ENCODE measurements at places on chromosomes 6 and 20.

DNA sequence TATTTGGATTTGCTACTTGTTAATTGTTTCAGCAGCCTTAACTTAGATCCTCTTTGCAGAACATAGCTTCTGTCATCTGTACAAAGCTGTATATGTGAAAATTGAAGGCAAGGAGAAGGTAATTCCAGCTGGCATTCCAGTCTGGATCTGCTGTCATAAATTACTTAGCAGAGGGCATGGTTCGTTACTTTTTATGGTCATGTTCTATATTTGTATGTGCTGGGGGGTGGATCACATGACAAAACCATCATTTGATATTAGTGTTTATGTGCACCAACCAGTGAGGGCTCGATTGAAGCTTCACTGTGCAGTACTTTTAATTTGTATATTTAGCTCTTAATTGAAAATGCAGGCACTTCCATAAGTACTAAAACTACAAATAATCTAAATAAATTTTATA is 80.2 kb downstream of the CAP2 start:
- peak; percentile 15 for DNase-seq

DNA sequence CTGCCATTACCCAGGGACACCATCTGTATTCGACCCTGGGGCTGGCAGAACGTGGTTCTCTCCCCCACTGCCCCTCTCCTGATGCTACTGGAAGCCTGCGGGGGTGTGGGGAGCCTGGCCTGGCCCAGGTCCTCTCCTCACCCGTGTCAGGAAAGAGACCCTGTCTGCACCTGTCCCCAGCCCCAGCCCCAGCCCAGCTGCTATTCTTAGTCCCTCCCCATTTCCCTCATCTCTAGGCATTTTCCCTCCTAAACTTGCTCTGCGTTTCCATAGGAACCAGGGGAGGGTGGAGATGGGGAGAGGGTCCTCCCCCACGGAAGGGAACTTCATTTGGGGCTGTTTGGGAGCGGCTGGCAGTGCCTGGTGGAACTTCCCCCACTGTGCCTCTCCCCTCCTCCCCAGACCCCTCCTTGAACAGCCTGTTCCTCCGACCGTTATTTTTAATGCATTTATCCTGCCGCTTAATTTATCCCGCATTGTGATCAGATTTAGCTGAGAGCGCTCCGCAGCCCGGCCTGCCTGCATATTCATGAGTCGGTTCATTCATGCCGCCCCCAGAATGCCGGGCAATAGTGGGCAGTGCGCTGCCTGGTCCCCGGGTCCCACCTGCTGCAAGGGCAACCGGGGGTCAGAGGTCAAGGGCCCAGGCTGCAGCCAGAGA is 31.8 kb upstream of the DLGAP4 start:
- no peak for DNase-seq

GRCh38 chr20:20641783-20642182 is 70.7 kb downstream of the RALGAPA2 start:
- no peak for DNase-seq

- peak; percentile 92 for DNase-seq
These were observed at the start of gene PRPF6 for GRCh38 chr20:63980806-63981728. Gene PRPF6, plus strand, starts transcription at chr20:63981132. Its CDS starts 114 bp downstream, at chr20:63981246.

DNA sequence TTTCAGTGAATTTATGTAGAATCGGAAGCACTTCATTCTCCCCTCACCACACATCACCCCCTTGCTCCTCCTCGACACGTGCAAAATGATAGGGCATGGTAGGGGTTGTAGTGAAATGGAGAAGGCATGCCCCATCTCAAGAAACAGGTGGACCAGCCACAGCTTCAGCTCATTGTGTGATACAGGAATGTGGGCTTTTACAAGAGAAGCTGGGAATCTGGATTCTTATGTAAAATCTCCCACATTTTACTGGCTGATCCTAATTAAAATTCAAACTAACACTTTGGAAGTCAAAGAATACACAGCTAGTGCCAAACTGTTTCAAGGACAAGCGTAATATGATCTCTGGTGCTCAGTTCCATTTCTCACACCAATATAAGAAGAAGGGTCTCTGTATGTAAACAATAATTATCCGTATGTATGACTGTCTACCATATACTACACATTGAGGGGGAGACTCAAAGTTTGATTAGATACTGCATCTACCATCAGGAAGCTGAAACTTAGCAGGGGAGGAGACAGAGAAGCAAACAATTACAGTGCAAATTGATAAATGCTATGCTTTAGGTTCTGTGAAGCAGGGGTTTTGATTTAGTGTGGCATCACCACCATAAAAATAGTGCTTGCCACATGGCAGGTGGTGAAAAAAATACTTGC is 24.3 kb upstream of the KIAA0408 start:
- no peak for DNase-seq

DNA sequence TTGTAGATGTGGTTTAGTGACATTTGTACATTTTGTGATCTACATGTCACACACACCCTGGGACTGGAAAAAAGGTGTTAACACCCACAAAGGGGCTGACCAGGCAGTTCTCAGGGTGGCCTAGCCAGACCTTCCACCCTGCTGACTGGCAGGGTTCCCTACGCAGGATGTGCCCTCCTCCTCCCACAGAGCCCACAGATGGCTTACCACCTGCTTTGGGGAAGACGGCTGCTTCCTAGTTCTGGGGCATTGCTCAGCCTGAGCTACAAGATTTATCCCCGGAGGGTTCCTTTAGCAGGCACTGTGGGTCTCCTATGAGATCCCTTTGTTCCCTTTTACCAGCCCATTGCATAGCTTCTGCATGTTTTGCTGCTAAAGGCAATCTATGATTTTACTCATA is 35.1 kb downstream of the SNAP25 start:
- DNase-seq: no peak

DNA sequence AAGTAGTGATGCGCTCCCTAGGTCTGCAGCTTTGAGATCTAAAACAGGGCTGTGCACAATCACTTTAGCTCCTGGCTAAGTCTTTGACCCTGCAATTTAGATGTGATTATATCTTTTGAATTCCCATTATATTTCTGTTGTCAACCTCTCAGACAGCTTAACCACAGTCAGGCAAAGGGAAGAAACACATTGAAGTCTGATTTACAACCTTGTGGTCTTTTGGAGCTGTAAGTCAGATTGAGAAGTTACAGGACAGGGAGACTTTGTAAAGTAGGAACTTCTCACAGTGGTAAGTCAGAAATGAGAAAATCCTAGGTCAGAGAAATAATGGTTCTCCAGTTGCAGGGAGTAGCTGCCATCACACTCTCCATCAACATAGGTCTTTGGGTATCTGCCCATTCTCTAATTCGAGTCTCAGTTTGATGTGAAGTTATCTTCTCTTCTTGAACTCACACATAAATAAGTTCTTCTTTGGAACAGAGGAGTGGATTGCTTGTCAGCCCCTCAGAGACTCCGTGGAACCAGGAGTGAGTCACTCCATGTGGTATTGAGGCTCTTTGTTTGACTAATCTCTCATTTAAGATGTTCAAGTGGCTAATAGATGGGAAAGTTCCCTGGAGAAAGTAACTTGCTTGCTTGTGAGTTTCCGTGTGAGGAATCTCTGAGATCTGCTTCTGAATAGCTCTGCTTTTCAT is 35.0 kb upstream of the SGK1 start:
- no peak for DNase-seq

DNA sequence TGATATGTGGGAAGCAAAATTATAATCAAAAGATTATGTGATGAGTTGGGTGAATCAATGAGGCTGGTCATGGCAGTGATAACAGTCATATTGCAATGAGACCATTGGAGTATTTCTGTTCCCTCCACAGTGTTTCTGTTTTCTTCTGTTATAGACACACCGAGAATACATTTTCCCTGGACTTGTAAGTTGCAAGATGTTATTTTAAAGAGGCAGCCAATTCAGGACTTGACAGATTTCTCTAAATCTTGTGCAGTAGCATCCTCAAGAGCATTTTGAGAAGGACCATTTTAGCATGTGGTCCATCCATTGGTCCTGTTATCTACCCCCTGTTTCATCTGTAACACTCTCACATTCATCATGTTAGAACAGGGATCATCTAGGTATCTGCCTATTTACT is 55.6 kb downstream of the NKAIN2 start:
- no peak for DNase-seq

- DNase-seq: no peak
These were observed 29.2 kb upstream of the SDCBP2 start for GRCh38 chr20:1357921-1358671.

GRCh38 chr20:60851826-60852704 is 400.0 kb upstream of the CDH4 start:
- DNase-seq: no peak

DNA sequence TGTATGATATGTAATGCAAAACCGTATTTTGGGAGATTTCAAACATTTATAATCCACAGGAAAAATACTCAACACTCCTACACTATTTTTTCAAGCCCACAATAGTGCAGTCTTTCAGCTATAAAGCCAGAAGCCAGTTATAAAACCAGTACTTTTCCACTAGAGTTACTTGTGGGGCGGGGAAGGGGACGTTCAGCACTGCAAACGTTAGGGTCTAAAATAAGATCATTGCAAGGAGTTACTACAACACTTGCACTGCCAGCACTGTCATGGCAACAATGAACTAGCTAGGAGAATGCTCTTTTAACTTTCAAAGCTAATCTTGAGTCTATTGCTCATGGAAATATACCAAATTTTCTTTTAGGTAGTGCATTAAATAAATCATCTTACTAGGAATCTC is 14.7 kb downstream of the SESN1 start:
- DNase-seq: no peak

DNA sequence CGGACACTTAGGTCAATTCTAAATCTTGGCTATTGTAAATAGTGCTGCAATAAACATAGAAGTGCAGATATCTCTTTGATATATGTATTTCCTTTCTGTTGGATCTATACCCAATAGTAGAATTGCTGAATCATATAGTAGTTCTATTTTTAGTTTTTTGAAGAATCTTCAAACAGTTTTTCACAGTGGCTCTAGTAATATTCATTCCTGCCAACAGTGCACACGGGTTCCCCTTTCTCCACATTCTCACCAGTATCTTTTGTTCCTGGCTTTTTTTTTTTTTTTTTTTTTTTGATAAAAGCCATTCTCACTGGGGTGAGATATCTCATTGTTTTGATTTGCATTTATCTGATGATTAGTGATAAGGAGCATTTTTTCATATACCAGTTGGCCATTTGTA is 1.8 kb upstream of the FBXL4 start:
- DNase-seq: no peak

DNA sequence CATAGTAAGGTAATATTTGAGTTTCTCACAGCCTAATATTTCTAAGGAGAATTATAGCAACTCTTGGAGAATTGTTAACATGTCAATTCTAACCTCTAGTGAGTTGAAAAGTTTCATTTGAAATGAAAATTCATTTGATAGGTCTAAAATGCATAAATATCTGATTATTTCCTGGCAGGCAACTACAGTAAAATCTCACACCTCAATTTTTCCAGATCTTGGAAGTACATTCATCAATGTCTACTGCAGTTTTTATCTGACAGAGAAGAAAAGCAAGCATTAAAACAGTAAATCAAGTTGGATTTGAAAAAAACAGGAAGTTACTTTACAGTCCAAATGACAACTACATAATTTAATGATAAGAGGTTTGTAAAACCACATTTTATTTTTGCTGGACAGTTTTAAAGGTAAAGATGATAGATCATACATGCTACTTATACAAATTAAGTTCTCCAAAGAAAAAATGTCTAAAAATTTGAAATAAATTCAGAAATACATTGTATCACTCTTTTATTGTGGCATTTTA is 631.3 kb downstream of the EYS start:
- no peak for DNase-seq

DNA sequence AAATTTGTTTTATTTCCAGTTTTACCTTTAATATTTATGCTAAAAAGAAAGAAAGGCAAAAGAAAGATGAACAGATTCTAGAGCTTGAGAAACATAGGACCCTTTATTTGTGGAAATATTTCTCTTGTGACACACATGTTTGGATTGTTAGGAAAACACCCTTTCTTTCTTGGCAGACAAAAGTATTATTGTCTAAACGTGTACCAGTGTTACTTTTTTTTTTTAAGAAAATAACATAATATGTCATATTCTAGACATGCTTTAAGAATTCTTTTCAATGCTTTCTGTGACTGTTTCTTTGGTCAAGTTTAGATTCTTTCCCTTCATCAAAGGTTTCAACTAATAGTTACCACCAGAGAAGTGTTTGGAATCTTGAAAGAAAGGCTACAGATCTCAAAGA is 183.4 kb upstream of the CNR1 start:
- no peak for DNase-seq

- DNase-seq: no peak
These were observed 2.7 kb upstream of the ASXL1 start for GRCh38 chr20:32355417-32355841.

GRCh38 chr6:36961441-36962435 is 7.2 kb downstream of the PI16 start:
- DNase-seq: no peak

DNA sequence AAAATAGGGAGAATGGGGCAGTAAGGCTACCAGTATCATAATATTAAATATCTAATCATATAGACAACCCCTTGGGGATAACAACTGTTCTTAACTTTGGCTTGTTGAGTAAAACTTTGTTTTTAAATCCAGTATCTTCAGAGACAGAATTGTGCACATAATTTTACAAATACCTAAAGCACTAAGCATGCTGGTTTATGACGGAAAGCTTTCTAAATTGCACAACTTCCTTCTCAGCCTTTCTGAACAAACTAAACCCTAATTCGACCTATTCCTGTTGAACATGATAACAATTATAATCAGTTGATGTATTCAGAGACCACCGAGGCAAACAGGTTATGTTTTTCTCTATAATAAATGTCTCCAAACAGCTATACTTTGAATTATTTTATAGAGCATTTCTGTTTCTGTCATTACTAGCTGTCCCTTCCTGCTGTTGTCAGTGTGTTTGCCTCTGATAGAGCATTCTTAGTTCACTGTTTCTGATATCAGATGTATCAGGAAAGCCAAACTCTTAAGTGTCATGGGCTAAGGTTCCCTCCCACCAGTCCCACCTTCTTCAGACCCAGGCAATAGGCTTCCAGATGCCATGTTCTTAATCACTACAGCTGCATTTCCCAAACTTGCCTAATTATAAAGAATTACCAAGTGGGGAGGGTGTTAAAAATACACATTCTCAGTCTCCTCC is 8.7 kb downstream of the ZHX3 start:
- no peak for DNase-seq

DNA sequence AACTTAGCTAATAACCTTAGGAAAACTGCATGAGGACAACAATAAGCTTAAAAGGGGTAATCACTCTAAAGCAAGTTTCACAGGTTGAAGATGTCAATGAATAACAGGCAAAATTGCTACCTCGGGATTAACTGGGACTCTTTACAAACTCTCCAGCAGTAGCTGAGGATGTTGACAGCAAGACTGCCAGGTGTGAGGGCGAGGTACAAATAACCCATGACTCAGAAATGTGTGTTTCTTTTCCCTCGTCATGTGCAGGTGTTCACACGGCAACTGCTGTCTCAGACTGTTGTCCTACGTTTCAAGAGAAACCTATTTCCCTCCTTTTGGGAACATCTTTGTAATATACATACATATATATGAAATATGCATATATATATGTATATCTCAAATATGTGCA is 15.9 kb downstream of the BCAS1 start:
- no peak for DNase-seq

Data from NCI-H1417 treated with DMSO at 0.1 percent for 48 hours (cell line).